Stimulated activated CD4-positive, alpha-beta T cell treated with anti-CD3 and anti-CD28 coated beads, Interleukin-12 subunit alpha, Interleukin-12 subunit beta, amount 100 ng/mL, for 48 hours (primary cell): ENCODE measurements at places on chromosomes 6 and 20.
A peak's percentile ranks its signal among the peaks of the same experiment; 100 is the strongest.

- DNase-seq = no peak
Observed at GRCh38 chr20:34185766-34186620, 55.2 kb upstream of the ASIP start.

- DNase-seq = no peak
Observed at GRCh38 chr6:33375143-33375671, 16.4 kb upstream of the KIFC1 start.

DNA sequence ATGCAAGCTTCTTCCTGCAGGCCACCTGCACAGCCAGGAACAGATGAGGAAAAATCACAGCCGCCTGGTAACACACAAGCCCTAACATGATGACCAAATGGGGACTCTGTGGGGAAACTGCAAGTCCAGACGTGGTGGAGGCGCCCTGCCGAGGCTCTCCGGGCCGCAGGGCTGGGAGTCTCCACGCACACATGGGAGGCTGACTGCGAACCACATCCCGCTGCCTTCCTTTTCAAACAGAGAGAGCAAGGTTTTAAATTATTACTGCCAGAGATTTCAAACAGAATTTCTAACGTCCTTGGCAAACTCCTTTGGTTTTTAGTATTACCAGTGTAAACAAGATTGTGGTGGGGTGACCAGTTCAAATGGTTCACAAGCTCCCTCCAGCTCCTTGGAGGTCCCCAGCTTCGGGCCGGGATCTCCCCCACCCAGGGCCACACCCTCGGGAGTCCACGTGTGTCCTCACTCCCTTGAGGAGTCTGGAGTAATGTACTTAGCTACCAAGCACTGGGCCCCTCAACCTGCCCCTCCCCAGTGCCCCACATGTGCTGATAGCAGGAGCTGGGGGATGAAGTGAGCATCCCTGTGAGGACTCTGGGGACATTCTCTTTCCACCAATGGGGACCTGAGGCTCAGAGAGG lies 252.7 kb downstream of the TAF4 start:
- no peak for DNase-seq

GRCh38 chr6:168837254-168838036 lies 396.5 kb downstream of the SMOC2 start:
- no peak for DNase-seq

DNA sequence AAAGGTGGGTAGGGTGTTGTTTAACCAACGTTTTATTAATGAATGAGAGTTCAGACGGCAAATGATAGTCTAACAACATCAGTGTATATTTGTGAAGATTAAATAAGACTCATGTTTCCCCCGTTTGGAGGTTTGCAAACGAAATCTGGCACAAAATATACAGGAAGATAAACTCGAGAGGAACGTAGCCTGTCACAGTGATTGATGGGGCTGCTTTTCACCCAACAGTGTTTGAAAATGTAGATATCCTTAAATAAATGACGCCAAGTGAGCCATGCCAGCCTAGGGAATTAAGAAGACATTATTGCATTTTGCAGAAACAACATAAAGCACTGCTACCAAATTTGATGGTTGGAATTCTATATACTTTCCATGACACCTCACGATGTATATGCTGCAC lies 696.5 kb upstream of the FLRT3 start:
- DNase-seq = no peak

GRCh38 chr20:5448449-5449118 lies 131.8 kb upstream of the PROKR2 start:
- DNase-seq = peak; percentile 34

DNA sequence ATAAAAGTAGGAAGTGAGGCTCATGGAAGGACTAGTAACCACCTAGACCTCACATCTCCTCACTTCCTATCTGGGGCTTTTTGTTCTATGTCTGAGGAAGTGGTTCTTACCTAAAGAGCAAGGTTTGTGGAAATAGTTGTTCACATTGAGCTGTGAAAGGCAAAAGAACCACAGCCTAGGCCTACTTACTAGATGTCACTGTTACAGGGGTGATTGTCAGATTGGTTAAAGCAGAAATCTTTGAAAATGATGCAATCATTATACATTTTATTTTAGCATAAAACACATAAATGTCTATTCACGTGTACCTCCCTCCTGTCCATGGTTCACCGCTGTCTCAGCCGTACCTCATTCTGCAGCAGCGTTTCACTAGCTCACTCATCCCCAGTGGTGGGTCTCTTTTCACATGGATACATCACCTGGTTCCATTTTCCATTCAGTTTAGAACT lies 268.8 kb downstream of the TMEM242 start:
- DNase-seq = no peak

GRCh38 chr6:106184629-106185028 lies 98.5 kb downstream of the PRDM1 start:
- no peak for DNase-seq
